ENCODE measurements at places on chromosomes 5 and 9.

DNA sequence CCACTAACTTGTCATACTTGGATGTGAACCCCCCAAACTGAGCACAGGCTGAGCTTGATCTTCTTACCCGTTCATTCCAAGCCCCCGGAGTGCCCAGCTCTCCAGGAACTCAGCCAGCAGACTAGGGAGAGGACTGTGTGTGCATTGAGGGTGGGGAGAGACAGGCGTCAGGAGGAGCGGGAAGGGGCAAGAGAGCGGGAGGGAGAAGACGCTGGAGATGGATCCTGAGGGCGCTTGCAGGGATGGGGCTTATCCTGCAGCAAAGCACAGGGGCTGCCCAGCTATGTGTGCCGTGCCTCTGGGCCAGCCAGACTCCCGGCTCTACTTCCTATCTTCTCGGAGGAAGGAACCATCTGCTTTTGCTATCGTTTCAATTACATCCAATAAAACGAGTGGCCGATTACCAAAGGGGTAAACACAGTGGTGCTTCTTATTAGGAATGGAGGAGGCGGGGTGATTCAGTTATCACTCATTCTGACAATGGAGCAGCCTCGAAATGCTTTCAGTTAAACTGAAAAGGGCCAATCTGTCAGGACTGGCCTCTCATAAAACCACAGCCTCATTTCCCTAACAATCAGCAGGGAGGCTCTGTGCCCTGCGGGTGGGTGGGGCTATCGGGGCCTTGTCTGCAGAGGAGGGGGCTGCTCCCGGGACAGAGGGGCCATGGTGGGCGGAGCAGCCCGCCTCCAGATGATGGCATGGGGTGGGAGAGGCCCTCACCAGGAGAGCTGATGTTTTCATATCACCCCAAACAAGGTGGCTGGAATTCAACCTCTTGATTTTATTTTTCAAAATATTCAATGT lies 168.2 kb downstream of the DAB2IP start:
- peak; percentile 20 for DNase-seq

DNA sequence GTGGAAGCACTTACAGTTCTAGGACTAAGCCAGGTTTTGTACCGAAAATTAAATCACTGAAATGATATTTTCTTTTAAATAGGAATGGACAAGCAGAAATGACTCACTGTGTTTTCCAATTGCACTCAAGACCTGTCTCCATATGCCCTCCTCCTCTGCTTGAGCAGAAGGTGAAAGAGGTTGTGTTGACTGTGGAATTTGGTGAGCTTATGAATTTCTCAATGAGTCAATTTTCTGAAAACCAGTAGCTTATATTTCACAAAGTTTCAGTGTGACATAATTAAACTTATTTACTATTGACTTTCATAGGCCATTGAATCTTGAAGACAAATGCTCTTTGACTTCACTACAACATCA lies 249.9 kb downstream of the NPR3 start:
- no peak for DNase-seq

DNA sequence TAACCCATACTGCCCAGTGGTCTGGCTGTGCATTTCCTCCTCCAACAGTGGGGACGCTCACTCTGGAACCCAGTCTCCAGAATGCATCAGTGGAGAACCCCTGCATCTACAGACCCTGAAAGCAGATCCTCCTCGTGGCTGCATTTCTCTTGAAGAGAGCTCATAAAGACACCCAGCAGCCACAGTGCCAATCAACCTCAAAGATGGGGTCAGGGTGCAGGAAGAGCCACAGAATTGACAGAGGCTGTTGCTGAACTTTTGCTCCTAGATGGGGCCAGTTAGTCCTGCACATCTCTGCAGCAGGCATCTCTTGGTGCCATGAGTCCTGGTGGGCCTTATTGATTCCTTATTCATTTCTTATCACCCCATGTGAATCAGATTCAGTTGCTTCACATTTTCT lies 39.6 kb downstream of the ADRB2 start:
- no peak for DNase-seq

DNA sequence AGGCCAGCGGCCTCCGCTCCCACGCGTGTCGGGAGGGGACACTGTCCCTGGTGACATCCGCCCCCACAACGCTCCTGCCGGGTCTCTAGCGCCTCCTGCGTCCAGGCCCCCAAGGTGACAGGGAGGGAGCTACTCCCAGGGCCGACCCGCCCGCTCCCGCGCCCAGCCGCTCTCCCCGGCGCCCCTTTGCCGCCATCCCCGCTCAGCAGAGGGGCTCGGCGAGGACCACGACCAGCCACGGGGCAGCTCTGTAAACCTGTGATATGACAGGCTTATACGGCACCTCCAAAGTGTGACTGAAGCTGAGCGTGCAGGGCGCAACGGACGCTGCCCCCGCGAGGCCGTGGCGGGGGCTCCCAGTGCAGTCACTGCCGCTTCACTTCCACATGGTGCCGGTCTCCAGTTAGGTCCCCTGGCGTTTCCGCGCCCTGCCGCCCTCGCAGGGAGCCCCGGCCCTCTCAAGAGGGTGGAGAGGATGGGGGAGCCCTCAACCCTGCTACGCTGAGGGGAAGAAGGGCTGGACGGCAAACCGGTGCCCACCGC lies 978 bp upstream of the ADCY2 start:
- DNase-seq, result no peak

DNA sequence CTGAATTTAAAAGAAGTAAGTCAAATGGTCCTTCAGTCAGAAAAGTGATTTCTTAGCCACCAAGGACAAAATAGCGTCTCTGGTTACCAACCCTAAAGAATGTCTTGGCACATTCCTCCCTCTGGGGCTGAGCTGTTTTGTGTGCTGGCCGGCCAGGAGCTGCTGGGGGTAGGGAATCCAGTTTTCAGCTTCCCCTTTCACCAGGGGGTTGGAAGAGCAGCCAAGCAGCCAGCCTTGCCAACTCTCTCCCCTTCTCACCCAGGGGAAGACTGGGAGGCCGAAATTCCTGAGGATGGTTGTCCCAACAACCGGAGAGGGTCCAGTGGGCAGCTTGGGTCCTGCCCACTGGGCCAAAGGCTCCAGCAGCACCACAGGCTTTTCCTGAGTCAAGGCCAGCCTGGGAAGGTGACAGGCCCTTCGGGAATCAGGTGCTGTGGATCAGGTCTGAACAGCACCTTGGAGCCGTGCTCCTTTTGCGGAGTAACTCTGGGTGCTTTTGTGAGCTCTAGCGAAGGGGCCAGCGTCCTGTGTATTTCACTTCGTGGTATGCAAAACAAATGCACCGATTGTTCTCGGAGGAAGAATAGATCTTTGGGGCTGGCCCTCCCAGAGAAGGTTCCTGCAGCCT lies 4.2 kb downstream of the WWC1 start:
- peak; percentile 9 for DNase-seq

DNA sequence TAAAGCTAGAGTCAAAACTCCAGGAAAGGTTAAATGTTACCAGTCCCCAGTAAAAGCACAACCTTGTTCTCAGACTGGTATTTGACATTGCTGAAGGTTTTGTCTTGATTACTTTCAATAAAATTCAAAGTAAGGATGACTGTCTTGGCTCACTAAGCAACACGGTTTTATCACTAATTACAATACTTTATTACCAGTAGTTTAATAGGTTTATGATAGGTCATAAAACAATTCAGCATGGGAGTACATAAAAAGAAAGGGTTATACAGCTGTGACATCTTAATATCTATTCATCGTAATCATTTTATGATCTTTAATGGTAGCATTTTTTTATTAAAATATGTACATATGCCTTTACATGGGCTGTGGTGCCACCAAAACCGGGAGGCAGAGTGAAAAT lies 370.7 kb upstream of the IRX2 start:
- no peak for DNase-seq

- peak; percentile 72 for DNase-seq
These were observed 45.3 kb upstream of the DPYSL3 start for GRCh38 chr5:147555176-147555575.

- DNase-seq, result peak; percentile 65
These were observed 5.1 kb upstream of the SEPTIN8 start for GRCh38 chr5:132782101-132782500.

DNA sequence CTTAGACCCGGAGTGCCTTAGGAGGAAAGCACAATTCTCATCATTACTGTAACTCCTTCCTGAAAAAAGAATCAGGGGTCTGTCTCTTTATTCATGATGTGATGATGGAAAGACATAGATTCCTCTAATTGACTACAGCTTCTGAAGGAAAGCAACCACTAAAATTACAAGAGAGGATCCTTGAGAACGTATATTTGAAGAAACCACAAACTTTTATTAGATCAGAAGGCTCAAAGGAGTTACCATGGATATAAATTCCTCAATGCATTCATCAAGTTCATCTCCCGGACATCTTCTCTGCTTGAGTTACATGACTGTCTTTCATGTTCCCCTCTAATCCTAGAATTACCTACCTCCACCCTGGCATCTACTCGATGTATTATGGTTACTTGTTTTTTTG lies 104.1 kb upstream of the PAPPA start:
- no peak for DNase-seq
